ENCODE measurements at places on chromosomes 7 and 10.

DNA sequence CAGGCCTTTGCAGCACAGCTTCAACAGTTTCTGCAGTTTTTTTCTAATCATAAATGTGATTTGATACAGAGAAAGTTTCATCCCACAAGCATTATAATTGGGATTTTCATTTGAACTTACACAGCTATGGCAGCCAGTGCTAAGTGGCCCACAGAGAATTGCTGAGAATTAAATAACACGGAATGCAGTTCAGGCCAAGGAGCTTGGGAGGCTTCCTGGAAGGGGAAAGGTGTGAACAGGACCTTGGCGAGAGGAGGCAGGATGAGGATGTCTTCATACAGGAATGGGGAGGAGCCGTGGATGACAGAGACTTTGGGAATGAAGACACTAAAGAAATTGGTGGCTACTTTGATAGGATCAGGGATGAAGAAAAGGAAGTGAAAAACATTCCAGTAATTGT is 95.3 kb downstream of the ZNF22 start:
- no peak for DNase-seq

DNA sequence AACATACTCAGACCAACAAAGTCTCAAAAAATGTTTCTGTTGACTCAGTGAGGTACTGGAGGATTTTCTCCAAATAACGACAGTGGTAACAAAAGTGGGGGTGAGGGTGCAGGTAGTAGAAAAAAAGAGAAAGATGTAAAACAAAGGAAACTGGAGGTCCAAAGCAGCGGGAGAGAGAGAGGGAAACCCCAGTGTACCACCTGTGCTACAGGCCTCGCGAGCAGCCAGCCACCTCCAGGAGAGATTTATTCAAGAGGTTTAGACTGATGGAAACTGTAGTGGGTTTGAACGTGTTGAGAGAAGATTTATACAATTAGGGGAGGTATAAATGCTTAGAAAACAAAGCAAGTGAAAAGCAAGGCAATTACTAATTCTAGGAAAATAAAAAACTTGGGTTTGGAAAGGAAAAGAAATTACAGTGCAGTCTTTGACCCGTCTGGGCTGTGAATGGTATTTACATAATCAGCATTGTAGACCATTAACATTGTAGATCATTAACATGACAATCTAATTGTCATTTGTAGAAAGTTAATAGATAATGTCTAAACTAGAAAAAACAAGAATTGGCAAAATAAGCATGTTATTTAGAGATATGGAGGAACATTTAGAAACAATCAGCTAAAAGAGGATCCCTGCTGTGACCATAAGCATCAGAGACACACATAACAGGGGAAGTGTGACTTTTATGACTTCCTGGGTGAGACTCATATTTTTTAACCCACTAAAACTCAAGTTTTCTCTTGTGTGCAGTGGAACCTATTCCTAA is 180.0 kb downstream of the RELN start:
- no peak for DNase-seq

DNA sequence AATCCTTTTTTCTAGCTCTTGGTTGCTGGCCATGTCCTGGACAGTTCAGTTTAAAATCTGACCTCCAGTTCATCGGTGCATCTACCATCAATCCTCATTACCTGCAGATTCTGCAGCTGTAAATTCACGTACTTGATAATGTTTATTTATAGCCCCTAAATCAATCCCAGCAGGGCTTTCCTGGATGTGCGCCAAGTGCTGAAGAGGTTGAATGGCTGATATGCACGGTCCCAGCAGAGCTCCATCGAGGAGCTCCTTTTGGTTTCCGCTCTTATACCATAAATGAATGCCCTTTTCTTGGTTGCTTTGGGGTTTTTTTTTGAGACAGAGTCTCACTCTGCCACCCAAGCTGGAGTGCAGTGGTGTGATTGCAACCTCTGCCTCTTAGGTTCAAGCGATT is 91.2 kb upstream of the CCZ1B start:
- DNase-seq = no peak

DNA sequence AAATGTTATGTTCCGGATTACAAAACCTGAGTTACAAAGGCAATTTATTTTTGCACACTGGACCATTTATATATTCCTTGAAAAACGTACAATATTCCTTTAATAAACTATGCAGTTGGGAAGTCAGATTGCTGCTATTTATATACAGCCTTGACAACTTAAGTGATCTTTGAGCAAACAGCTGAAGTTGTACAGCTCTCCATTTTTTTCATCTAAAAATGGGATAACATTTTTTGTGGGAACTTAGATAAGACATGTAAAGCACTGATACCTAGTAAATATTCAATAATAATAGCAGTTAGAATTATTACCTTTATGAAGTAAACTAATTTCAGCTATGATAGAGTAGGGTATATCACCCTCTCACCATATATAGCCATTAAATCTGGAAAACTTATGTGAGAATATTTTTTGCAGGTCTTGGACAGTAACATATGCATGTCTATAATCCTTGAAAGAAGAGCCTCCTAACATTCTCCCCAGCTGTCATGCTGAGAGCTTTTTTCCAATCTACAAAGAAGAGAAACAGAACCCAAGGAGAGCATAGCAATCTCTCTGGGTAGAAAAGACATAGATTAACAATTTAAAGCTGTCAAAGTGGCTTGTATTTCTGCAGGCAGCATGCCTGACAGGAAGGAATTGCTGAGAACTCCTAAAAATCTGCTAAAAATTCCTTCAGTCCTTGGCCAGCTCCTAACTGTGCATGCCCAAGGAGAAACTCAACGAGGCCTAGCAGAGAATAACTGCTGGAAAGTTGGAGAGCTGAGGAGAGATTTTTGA is 326.0 kb downstream of the CRPPA start:
- no peak for DNase-seq

GRCh38 chr7:154867068-154867467 is 135.9 kb downstream of the PAXIP1 start:
- DNase-seq = no peak

GRCh38 chr10:25357269-25357668 is 182.5 kb downstream of the GPR158 start:
- no peak for DNase-seq

DNA sequence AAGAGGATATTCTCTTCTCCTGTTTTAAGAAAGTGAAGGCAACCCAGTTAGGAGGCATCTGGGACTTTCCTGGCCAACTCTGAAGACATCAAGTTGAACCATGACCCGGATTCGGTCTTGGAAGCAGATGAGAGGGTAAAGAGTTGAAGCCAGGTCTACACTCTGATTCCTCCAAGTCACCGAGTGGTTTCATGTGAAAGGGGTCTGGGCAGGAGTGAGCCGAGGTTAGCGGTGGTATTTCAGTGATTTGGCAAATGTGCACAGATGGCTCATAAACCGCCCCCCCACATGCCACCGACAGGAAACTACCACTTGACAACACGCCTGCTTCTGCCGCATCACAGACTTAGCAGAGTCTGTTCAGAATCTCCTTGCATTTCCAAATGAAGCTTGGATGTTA is 11.4 kb upstream of the REPIN1 start:
- no peak for DNase-seq

DNA sequence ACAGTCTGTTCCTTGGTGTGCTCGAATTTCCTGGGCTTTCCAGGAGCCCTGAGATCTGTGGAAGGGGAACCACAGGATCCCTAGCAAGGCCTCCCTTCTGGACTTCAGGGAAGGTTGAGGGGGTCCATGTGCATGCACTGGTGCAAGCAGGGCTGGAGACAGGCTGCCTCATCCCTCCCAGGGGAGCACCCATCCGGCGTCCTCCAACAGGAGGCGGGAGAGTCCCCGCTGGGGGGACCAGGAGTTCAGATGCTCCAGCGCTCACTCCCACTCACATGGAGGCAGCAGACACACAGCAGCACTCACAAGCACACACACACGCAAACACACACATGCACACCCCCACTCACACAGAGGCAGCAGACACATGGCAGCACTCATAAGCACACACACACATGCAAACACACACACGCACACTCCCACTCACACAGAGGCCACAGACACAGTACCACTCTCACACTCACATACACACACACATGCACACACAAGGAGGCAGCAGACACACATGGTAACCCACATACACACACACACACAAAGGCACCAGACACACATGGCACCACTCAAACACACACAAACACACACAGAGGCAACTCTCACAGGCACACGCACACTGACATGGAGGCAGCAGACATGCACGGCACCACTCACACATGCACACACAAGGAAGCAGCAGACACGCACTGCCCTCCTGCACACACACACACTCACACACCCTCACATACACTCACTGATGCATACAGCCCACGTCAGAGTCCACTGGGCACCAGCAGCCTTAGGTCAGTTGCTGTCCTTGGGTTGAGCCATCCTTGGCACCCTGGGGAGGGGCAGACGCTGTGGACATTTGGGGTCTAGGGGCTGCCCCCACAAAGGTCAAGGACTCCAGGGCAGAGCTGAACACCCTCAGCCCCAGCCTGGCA is 247.0 kb upstream of the PPP2R2D start:
- no peak for DNase-seq

- DNase-seq = no peak
These were observed 48.7 kb downstream of the CAMK2B start for GRCh38 chr7:44276571-44277221.

Data from NCI-H774 (cell line).